HuH-7 (cell line): ENCODE measurements at places on chromosomes 2 and 18.

- DNase-seq = no peak
Measured at GRCh38 chr2:11292464-11293255, 51.8 kb downstream of the ROCK2 start.

DNA sequence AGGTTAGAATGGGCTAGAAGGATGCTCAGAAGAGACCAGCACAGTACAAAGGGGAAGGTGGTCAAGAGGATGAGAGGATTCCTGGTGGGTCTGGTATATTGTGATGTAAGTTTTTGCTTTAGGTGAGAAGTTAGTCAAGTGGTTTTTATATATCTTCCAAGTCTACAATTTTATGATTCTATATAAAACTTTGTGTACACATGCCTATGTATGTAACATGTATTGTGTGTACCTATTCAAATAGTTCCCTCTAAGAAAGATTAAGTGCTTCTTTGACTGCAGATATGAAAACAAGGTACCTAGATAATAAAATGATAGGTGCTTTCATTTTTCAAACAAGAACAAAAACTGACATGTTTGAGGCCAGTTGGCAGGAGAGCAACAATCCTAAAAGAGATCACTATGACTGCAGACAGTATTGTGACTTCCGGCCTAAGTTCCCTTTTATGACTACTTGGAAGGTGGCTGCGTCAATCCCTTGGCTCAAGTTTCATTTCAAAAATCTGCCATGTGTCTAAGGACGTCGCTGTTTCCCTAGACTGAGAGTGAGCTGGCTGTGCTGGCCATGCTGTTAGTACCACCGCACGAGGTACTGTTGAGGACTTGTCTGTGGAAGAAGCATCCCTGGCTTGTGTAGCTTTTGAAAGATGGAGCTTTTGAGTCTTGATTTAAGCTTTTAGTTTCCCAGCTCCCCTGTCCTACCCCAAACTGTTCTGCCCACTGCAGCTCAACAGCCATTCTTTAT lies 123.1 kb downstream of the PRPF40A start:
- no peak for DNase-seq

DNA sequence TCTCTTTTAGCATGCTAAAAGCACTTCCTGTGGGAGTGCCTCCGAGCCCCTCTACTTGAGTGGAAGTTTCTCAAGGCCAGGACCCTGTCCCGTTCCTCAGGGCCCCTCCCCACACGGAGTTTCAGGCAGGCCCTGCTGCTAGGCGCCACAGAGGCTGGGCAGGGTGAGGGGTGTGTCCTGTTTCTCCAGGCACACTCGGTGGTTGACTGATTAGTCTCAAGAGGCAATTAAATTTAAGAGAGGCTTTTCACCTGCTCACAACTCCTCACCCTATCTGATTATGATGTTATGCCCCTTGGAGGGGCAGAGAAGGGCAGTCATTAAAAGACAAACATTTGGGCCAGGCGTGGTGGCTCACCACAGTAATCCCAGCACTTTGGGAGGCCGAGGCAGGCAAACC lies 160.8 kb upstream of the HAAO start:
- no peak for DNase-seq

- no peak for DNase-seq
Measured at GRCh38 chr2:217171874-217172273, 312.0 kb upstream of the TNP1 start.

DNA sequence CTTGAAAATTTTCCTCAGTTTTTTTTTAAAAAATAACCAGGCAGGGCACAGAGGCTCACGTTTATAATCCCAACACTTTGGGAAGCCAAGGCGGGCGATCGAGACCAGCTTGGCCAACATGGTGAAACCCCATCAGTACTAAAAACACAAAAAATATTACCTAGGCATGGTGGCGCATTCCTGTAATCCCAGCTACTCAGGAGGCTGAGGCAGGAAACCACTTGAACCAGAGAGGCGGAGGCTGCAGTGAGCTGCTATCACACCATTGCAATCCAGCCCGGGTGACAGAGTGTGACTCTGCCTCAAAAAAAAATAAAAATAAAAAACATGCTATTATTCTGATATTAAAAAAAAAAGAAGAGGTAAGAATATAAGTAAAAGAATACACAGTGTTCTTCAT lies 191.0 kb downstream of the ZEB2 start:
- no peak for DNase-seq
